Thoracic aorta (tissue), 2 donors: ENCODE measurements at places on chromosomes 1 and 21. TPM values are rescaled to one million over a fixed set of nuclear protein-coding genes. Genes with fewer than 3 reads are reported as not detected.

GRCh38 chr1:236699366-236699765 lies 13.1 kb downstream of the ACTN2 start:
- DNase-seq, result no peak
- no peaks in the 10 kb centered on the region for H3K27me3 ChIP-seq
- H3K36me3 ChIP-seq, result no peaks in the 10 kb centered on the region
- H3K4me3 ChIP-seq, result peak overlapping the region; percentile 45
- H3K4me1 ChIP-seq, result peaks cover 19% of the 10 kb centered on the region

Gene FCRL3
- total RNA-seq, result not detected

- H3K4me3 ChIP-seq, result no peak overlapping the region
- DNase-seq, result no peak
- no peaks in the 10 kb centered on the region for H3K4me1 ChIP-seq
- H3K36me3 ChIP-seq, result no peaks in the 10 kb centered on the region
These were observed 72.0 kb upstream of the GORAB start for GRCh38 chr1:170460001-170460400.

- no peaks in the 10 kb centered on the region for H3K4me1 ChIP-seq
- no peak for DNase-seq
- H3K27ac ChIP-seq, result no peak overlapping the region
- no peaks in the 10 kb centered on the region for H3K36me3 ChIP-seq
- H3K27me3 ChIP-seq, result no peaks in the 10 kb centered on the region
These were observed 188.3 kb downstream of the CLEC20A start for GRCh38 chr1:178308438-178308837.

Gene SPATC1L
- total RNA-seq, result 7.9 TPM

DNA sequence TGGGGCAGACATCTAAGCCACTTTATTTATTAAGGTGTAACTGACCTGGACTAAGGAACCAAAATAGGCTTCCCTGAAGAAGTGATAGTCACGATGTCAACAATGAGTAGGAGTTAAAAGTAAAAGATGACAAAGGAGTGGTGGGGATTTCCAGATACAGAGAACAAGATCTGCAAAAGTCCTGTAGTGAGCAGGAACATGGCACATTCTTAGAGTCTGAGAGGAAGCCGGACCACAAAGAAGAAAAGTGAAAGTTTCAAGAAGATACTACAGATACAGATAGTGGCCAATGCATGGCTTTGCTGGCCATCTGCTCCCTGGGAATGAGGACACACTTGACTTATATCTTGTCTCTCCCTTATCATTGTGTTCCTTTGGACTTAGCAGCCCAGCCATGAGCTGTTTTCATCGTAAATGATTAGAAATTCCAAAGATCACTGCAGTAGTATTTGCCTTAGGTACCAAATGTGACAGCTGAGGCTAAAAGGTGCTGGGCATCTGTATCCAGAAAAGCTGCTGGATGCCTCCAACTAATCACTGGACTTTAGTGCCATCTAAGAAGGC lies 302.4 kb upstream of the NR5A2 start:
- H3K27ac ChIP-seq, result no peak overlapping the region
- H3K27me3 ChIP-seq, result no peaks in the 10 kb centered on the region
- H3K4me3 ChIP-seq, result no peak overlapping the region
- no peak for DNase-seq

DNA sequence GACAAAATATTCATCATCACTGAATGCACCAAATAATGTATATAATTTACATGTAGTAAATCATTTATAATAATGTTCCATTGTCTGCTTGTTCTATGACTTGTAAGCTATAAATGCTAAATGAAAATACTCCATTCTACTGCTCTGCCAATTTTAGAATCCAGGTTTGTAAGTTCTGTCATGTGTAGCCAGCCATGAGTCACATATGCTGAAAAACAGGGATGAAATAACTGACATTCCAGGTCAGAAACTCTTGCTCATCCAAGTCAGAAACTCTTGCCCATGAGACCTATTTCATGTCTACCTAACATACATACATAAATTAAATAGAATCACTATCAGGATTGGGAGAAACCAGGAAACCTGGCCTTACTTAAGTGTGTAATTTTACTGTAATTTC lies 95.6 kb downstream of the ASH1L start:
- H3K4me3 ChIP-seq, result no peak overlapping the region
- H3K27me3 ChIP-seq, result no peaks in the 10 kb centered on the region

Gene CHRM3
- 2.5 TPM for total RNA-seq

GRCh38 chr1:13764588-13765332 lies 64.8 kb downstream of the PRDM2 start:
- H3K27ac ChIP-seq, result no peak overlapping the region
- peaks cover 77% of the 10 kb centered on the region for H3K4me1 ChIP-seq
- no peaks in the 10 kb centered on the region for H3K36me3 ChIP-seq
- H3K4me3 ChIP-seq, result peak overlapping the region; percentile 20

DNA sequence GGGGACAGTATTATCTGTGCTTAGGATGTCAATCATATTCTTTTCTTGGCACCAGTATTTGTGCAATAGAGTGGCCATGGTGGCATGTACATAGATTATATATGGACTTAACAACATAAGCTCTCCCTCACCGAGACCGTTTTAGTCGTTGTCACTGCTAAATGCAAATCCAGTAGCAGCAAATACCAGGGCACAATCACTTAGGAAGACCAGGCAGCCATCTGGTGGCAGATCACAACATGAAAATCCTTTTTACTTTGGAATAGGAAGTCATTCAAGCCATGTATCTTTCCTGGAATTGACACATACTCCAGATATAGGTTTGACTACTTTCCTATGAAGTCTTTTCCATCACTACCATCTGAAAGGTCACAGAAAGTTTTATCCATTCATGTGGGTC lies 53.2 kb upstream of the C1orf87 start:
- no peak overlapping the region for H3K27ac ChIP-seq
- no peaks in the 10 kb centered on the region for H3K27me3 ChIP-seq
- DNase-seq, result no peak
- H3K4me3 ChIP-seq, result no peak overlapping the region
- no peaks in the 10 kb centered on the region for H3K36me3 ChIP-seq
- peaks cover 4% of the 10 kb centered on the region for H3K4me1 ChIP-seq

- H3K36me3 ChIP-seq, result no peaks in the 10 kb centered on the region
- no peak for DNase-seq
- peaks cover 8% of the 10 kb centered on the region for H3K4me1 ChIP-seq
- no peak within 1 kb of the TSS for H3K4me3 ChIP-seq
- no peaks in the 10 kb centered on the region for H3K27me3 ChIP-seq
These were observed at the start of gene MT1HL1 for GRCh38 chr1:237004116-237004515. MT1HL1 (minus strand) TSS chr1:237004441; CDS start chr1:237004372, 69 bp downstream.

- peak overlapping the region; percentile 65 for H3K27ac ChIP-seq
- H3K4me3 ChIP-seq, result no peak overlapping the region
- H3K27me3 ChIP-seq, result no peaks in the 10 kb centered on the region
- DNase-seq, result no peak
- H3K36me3 ChIP-seq, result no peaks in the 10 kb centered on the region
- peaks cover 46% of the 10 kb centered on the region for H3K4me1 ChIP-seq
These were observed 43.1 kb downstream of the OPTC start for GRCh38 chr1:203536980-203537455.
